ENCODE measurements at places on chromosomes 13 and 19. TPM values are rescaled to one million over a fixed set of nuclear protein-coding genes. Genes with fewer than 3 reads are reported as not detected.

- DNase-seq: no peak
These were observed 166.6 kb downstream of the NDFIP2 start for GRCh38 chr13:79647533-79647932.

DNA sequence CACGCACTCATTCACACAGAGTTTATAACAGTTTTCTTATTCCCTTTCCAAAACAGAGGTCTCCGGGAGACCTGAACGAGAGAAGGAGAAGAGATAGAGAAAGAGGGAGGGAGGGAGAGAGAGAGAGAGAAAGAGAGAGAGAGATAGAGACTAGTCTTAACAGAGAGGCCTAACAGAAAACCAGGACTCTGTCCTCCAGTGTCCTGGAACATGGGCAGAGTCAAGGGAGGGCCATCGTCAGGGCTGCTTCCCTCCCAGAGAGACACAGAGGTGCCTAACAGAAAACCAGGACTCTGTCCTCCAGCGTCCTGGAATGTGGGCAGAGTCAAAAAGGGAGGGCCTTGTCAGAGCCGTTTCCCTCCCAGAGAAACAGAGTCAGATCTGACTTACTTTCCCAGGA lies 78.7 kb downstream of the WTIP start:
- no peak for DNase-seq

Gene IGSF23
- not detected for polyA plus RNA-seq

GRCh38 chr19:18364826-18365528 lies 21.0 kb upstream of the GDF15 start:
- peak; percentile 60 for DNase-seq

- DNase-seq: no peak
These were observed 14.5 kb upstream of the TSPAN16 start for GRCh38 chr19:11281356-11282049.

Gene PRODH2
- not detected for polyA plus RNA-seq

GRCh38 chr13:62387647-62388046 lies 972.0 kb upstream of the PCDH20 start:
- DNase-seq: no peak

Gene PBX4
- polyA plus RNA-seq: 1.8 TPM

Gene CSNK1A1L
- 0.10 TPM for polyA plus RNA-seq

DNA sequence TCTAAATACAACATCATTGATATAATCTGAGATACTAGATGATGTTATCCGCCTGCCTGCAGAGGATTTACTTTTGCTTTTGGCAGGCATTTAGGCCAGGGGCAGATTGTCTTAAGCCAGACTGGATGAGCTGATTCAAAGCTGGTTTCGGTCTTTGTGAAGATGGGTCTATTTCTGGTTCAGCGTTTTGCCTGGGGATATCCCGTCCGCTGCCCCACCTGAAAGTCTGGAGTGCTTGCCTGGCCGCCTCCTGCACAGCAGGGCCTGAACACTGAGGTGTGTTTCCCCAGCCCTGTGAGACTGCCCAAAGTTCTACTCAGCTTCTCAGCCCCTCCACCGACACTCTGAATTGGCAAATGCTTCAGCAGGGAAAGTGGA lies 149.7 kb downstream of the KATNAL1 start:
- no peak for DNase-seq

Data from forelimb muscle (tissue), 1 donor.